GM04504 (cell line): ENCODE measurements at places on chromosomes 7 and 10.

GRCh38 chr10:126351021-126351420, 37.3 kb downstream of the ADAM12 start:
- DNase-seq, result no peak

DNA sequence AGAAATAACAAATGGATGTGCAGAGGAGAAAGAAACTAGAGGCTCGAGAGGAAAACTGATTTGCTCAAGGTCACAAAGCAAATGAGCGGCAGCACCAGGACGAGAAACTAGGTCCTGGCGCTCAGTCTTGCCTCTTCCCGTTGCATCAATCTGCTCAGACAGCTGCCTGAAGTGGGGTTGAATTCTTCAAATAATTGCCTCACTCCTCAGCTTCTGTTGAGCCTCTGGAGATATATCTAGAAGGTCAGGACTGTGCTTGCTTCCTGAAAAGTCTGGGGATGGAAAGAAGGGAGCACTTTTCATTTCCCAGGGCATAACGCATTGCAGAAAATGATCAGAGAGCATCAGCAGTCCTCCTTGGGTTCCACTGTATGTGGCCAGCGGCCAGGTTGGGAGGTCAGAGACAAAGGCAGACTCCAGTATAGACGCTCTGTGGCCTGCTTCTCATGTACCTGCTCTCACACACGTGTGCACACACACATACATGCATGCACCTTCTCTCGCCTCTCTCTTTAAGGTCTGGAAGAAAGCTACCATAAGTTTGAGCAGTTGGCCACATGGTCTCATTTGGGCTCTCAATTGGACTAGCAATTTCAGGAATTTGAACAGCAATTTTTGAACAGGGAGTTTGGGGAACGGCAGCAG, 83.7 kb upstream of the DUSP5 start:
- DNase-seq, result no peak

DNA sequence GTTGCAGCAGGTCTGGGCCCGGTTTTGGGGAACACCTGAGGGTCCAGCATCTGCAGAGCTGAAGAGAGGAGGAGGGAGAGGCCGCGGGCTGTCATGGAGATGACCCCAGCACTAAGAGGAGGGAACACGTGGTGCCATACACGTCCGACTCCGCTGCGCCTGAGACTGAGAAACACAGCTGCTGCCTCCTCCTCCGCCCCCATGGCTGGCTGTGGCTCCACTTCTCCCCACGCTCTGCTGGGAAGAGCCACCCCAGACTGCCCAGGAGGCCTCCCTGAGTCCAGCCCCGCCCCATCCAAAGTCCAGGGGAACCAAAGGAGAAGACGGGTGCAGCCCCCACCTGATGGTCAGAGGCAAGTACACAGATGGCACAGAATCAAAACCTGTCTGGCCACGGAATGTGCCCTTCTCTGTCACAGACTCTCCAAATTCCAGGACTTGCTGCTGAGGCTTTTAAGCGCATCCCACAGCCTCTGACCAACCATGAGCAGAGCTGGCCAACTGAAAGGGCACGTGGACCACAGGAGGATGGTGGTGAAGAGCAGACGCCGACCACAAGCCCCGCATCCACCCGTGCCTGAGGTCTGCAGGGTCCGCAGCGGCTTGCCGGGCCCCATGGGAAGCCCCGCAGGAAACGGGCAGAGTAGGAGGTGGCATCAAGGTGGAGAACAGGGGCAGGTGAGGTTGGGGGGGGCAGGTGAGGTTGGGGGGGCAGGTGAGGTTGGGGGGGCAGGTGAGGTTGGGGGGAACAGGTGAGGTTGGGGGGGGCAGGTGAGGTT, 24.0 kb downstream of the STK32C start:
- no peak for DNase-seq

- DNase-seq, result no peak
Observed at GRCh38 chr7:102125127-102125596, 161.5 kb upstream of the SH2B2 start.

- DNase-seq, result no peak
Observed at GRCh38 chr7:14400271-14400670, 410.8 kb upstream of the ETV1 start.

GRCh38 chr10:59898125-59898835, 8.1 kb downstream of the CCDC6 start:
- DNase-seq, result no peak

DNA sequence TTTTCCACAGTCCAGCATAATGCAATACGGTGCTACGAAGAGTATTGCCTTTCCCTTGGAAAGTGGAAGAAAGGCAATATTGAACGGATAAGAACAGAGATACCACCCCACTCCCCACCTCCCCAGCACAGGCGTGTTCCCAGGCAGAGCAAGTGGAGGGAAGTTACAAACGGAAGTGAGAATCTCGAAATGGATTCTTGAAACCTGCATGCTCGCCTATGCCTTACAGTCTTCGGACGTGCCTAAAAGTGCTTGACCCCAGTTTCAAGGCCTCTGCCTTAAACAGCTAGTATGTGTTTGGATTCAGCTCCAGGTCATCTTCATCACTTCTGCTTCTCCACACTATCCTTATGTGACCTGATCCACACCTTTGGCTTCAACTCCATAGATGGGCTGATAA, 35.0 kb upstream of the USP6NL start:
- no peak for DNase-seq

DNA sequence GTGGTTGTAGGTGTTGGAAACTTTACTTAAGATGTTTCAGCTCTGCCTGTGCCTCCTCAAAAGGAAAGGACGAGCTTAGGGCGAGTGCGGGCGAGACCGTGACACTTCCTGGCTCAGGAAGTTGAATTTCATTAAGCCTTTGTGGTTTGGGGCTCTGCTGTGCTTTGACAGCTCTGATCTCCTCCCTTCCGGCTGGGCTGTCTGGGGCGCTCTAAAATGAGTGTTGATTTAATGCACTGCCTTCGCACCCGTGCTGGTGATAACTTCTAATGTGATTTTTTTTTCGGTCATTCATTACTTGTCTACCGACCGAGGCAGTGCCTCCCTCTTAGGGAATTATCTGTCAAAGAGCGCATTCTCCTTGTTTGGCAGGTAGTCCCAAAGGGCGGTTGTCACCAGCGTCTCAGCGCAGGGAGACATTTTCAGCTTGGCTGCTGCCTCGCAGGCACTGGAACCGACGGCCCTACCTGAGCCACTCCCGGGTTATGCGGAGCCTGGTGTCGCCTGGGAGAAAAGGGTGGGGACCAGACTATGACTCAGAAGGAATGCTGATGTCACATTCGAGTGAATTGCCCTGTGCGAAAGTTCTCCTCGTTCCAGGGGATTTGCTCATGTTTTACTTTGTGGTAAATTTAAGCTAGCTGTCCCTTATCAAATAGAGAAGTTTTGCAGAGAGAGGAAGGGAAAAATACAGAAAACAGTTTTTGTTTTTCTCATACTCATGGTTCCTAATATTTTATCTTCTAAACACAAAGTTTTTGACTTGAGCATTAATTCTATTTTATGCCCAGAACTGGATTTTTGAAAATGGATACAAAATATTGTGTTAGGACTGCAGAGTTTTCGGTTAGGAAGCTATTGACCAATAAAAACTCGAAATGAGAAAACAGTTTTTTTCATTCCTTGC, 920 bp downstream of the TES start:
- DNase-seq, result peak; percentile 84

- DNase-seq, result no peak
Observed at GRCh38 chr7:112207765-112208164, 1.3 kb downstream of the ZNF277 start.

DNA sequence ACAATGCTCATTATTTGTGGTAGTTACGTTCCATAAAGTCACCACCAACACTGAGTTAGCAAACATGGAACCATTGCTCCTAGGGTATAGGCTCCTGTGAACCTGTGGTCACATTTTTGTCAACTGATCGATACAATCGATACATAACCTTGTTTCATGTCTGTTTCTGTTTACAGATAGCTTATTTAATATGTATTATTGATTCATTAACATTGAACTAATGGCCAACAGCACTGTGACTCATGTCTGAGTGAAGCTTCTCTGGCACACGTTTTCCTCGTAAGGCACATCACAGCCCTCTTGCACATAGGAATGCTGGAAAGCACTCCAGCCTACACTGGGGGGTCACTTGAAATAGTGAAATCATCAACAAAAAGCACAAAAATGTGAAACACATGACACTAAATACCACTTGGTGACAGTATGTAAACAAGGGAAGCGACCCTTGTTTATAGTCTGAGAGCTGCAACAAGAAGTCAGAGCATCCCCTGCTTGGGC, 27.0 kb downstream of the GHRHR start:
- no peak for DNase-seq
